ENCODE measurements at places on chromosomes 4 and X.

- DNase-seq = no peak
Measured at GRCh38 chr4:81404294-81404693, 67.4 kb downstream of the RASGEF1B start.

DNA sequence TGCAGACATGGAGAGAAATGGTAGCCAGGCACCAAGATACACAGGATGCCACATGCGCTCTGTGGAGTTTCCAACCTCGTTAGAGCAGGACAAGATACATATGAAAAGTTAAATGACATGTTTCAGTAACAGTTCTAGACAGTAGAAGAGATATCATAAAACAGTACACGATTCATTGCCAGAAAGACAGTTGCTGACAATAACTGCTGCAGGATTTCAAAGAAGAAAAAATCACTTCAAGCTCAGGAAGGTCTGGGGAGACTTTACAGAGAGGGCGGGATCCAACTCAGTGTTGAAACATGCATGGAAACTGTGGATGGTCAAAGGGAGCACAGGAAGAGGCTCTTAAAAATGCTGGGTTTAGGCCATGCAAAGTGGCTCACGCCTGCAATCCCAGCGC, 31.0 kb downstream of the DCTD start:
- DNase-seq = no peak

DNA sequence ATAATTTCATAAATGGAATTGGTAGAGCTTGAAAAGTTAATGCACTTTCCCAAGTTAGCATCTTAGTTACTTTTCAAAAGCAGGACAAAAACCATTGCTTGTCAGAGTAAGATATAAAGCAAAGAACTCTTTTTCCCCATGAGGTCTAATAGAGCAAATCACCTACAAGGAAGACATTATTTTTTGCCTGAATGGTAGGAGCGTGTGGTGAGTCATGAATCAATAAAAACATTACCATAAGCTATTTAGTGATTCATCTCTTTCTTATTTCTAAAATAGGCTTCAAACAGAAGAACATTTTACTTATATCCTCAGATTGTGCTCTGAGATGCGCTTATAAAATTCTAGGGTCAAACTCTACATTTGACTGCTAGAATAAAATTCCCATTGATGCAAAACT, 109.4 kb upstream of the GPRIN3 start:
- DNase-seq = no peak

DNA sequence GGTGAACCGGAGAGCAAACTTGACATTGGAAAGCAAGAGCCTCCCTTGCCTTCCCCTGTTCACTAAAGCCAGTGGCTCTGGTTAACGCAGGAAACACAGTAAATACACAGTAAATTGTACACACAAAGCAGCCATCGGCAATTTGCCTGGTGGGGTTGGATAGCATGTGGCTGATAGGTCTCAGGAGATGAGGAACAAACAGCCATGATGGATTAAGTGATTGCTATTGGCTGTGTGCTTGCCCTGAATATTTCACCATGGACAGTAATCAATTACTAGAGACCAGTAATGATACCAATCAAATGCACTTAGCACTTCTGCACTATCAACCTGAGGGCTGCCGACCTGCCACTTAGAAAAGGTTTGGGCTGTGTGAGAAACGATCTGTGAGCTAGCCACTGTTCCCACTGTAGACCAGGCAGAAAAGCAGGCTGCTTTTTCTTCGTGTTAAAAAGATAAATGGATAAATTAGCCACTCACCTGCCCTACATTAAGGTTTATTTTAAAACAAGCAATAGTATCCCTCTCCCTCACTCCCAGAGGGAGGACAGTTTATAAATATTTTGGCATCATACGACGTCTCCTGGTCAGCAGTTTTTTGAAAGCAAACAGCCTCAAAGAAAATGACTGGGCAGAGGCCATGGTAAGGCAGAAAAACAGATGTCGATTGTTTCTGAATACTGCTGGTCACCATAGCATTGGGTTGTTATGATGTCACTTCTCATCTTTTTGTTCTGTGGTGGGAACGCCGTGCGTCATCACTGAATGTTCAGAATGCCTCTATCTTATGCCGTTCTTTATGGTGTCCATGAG, 167.1 kb downstream of the MAML3 start:
- no peak for DNase-seq

GRCh38 chrX:41389311-41389888, 55.4 kb downstream of the DDX3X start:
- no peak for DNase-seq

- DNase-seq = no peak
Measured at GRCh38 chrX:11265352-11265751, 27.9 kb upstream of the AMELX start.

DNA sequence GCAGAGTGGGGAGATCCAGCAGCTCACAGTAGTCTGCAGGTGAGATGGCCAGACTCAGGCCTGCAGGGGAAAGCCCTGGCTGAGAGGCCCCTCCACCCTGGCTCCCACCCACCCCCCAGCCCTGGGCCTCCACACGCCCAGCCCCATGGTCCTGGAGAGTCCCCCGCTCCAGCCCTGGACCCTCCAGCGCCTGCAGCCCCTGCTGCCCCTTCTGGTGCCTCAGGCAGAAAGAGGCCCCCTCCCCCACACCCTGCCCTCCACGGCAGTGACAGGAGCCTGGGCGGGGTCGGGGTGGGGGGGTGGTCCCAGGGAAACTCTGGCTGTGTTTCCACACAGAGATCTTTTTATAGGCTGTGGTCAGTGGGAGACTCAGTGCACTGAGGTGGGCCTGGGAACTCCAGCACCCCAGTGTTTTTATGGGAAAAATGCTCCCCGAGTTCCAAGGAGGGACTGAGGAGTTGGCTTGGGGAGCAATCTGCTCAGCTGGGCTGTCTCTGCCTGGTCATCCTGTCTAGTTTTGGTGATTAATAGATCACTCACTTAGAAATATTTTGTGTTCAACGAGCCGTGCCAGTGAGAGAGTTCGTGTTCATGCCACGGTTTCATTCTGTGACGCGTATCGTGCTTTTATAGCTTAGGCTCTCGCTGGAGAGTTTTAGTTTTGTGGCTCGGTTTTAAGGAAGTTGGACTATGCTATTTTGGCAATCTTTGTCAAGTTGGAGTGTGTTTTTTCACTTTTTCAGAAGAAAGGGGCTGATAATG, 53.1 kb upstream of the HGFAC start:
- DNase-seq = no peak

DNA sequence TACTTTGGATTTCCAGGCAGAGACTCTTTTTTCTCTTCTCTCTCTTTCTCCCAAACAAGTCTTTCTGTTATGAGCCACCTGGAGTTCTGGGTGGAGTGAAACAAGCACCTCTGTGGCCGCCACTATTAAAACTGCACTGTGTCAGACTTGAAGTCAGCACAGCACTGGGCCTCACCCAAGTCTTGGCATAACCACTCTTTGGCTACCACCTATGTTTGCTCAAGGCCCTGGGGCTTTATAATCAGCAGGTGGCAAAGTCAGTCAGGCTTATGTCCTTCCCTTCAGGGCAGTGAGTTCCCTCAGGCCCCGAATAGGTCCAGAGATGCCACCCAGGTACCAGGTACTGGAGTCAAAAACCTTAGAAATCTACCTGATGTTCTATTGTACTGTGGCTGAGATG, 52.4 kb downstream of the ITIH6 start:
- DNase-seq = no peak

GRCh38 chrX:130167040-130167439, 1.4 kb upstream of the AIFM1 start:
- DNase-seq = no peak

DNA sequence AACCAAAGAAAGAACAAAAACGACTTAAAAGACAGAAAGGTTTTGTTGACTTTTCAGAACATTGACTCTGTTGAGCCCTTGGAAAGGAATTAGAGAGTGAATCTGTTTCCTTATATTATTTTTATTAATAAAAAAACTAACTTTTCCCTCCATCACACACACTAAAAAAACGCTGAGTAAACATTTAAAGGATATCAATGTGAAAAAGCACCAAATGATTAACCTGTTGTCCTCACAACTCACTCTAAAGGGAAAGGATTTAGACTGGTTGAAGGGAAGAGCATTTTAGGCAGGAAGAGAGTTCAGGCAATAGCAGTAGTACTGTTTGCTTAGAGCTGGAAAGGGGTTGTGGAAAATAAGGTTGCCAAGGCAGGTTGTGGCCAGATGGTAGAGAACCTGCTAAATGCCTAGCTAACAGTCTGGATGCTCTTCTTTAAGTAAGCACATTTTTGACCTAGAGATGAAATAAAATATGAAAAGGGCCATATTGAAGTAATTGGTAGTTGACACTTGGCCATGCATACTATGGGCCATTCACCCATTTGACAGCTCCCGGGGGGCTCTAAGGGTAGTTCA, 98.0 kb upstream of the NDP start:
- DNase-seq = no peak

DNA sequence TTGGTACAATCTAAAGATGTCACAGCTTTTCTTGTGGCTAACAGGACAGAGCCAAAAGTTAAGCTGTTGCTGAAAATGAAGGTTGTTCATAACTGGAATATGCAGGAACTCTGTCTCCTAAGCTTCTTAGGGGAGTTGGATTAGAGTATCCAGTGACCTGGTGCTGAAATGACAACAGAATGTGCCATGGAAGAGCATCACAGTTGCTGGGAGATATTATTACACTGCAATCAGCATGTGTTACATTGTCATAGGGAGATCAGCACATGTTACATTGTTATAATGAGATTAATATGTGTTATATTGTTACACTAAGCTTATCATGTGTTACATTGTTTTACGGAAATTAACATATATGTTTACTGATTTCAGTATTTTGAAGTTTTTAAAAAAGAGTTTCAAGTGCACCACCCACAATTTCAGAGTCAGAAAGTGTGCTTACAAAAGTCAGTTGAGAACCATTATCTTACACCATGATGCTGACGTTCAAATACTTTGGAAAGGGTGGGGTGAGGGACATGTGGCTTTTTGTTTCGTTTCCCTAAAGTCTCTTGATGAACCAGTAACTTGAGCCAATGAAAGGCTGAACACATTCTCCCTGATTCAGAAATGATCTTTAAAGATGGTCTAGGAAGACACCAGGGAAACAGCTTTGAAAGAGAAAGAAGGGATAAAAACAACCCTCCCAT, 113.4 kb downstream of the DRD5 start:
- no peak for DNase-seq

GRCh38 chr4:188688956-188689355, 549.7 kb downstream of the TRIML1 start:
- DNase-seq = no peak

DNA sequence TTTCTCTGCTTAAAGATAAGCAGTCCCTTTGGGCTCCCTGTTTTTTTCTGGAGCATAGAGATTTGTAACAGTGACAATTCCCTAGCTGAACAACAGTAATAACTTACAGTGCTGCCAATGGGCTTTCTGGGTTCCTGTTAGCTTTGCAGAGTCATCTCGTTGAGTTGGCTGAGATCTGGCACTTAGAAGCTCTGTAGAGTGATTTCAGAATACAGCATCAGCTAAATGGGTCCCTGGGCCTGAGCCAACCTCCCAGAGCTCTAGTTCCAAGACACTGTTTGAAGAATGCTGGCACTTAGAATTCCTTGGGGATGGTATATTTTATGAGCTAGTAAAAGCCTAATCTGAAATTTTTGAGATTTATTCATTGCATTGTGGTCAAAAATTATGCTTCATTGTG, 43.5 kb upstream of the SERTM2 start:
- no peak for DNase-seq

DNA sequence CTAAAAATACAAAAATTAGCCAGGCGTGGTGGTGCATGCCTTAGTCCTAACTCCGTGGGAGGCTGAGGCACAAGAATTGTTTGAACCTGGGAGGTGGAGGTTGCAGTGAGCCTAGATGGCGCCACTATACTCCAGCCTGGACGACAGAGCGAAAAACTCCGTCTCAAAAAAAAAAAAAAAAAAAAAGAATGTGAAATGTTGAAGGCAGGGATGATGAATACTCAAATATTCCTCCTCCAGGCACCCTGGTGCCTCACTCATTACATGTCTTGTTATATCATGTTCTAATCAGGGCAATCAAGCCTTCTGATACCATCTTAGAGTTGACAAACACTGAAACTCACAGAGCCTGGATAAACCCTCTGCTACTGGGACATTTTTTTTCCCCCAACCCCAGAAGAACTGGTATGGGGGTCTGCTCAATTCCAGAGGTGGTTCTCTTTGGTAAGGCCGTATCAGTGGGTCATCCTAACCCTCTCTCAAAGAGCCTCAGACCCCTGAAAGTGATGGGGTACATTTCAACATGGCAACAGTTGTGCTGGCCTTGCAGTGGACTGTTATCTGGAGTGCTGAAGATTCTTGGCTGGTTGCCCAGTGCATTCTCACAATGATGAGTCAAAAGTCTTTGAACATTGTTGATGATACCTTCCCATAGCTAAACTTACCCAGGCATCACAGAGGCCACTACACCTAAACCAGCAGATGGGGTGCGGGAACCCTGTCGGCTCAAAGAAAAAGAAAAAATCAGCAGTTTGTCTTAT, 2.4 kb upstream of the SH3KBP1 start:
- DNase-seq = no peak

GRCh38 chr4:150628073-150628472, 46.1 kb downstream of the MAB21L2 start:
- DNase-seq = no peak

- DNase-seq = no peak
Measured at GRCh38 chr4:72209600-72209999, 177.8 kb downstream of the NPFFR2 start.

- no peak for DNase-seq
Measured at GRCh38 chrX:133638285-133638684, 223.0 kb upstream of the GPC4 start.

DNA sequence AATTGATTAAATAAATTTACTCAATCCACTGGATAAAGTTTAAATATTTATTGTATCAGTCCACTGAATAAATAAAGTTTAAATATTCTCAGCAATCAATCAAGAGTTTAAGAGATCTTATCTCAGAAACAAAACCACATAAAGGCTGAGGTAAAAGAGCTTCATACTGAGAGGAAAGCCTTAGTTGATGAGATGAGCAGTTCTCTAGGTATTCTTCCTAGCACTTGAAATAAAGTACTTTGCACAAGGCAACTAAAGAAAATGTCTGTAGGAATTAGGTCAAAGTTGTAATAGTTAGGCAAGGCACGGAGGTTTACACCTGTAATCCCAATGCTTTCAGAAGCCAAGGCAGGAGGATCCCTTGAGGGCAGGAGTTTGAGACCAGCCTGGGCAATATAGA, 63.5 kb downstream of the UCHL1 start:
- DNase-seq = no peak

DNA sequence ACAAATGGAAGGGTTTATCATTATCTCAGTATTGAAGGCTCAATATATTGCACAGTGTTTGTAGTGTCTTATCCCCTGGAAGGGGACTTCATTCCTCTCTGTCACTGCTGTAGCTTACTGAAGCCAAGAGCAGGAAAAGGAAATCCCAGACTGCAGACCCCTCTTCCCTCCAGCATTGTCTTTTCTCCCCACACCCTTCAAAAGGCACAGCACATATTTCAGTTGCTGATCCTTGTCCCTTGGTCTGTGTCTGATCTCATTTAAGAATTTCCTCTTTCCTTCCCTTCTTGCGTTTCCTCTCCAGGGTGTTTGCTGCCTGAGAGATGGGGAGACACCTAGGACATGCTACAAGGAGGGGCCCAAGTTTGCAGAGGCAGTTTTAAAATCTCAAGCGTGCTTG, 40.1 kb downstream of the STIM2 start:
- DNase-seq = no peak

GRCh38 chr4:123298261-123298660, 98.3 kb upstream of the SPRY1 start:
- DNase-seq = no peak
